ENCODE measurements at places on chromosomes 7 and 10. TPM values are rescaled to one million over a fixed set of nuclear protein-coding genes. Genes with fewer than 3 reads are reported as not detected.

The BMPER gene
- polyA plus RNA-seq: 20.0 TPM

The PKD2L1 gene
- not detected for polyA plus RNA-seq

The BPGM gene
- polyA plus RNA-seq: 17.4 TPM

The GRIFIN gene
- not detected for polyA plus RNA-seq

The DNAAF5 gene
- 58.5 TPM for polyA plus RNA-seq

The ERVW-1 gene
- polyA plus RNA-seq: not detected

The NKX2-3 gene
- polyA plus RNA-seq: not detected
